SJSA1 (cell line): ENCODE measurements at places on chromosomes 2 and 18. TPM values are rescaled to one million over a fixed set of nuclear protein-coding genes. Genes with fewer than 3 reads are reported as not detected.
A peak's percentile ranks its signal among the peaks of the same experiment; 100 is the strongest.

- DNase-seq = no peak
Measured at GRCh38 chr2:6917071-6917760, at the start of gene RNF144A. Gene RNF144A, plus strand, starts transcription at chr2:6917412. Its CDS starts 79,515 bp downstream, at chr2:6996927.

DNA sequence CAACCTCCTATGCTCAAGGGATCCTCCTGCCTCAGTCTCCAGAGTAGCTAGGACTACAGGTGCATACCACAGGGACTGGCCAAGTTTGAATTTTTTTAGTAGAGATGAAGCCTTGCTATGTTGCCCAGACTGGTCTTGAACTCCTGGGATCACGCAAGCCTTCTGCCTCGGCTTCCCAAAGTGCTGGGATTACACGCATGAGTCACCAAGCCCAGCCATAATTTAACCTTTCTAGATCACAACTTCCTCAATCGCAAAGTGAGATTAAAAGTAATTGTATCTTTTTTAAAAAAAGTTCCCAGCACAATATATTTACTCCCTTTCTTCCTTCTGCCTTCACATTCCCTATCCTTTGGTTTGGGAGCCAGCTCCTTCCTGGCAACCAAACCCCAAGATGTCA, 5.8 kb upstream of the PPP1CB start:
- DNase-seq = no peak

- DNase-seq = no peak
Measured at GRCh38 chr2:29433128-29433527, 317.9 kb downstream of the CLIP4 start.

DNA sequence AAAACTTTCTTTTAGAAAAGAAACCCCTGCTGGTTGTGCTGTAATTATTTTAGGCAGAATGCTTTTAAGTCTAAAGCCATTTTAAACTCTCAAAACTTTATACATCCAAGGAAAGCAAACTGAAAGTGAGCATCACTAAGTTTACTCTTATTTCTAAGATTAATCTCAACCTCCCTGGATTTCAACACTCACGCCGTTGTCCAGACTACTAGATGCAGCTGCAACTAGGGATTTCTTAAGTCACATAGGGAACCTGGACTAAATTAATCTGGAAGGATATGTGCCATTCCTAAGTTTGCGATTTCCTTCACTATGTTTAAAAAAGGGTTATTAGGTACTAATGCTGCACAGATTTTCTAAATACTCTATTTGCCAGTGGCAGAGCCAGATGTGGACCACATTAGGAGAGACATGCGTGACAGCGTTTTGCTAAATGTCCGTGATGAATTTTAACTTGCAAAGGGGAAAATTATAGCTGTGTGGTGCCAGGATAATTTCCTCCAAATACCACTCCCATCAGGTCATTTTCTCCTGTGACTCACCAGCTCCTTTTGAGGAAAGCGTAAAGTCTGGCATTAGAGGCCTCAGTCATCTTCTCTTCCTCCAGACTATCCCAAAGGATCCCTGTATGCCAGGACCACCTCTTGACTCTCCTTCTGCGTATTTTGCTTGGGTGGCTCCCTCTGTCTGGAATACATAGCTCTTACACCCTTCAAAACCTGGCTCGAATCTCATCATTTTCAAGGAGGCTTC, 143.7 kb downstream of the ATL2 start:
- DNase-seq = peak; percentile 75

DNA sequence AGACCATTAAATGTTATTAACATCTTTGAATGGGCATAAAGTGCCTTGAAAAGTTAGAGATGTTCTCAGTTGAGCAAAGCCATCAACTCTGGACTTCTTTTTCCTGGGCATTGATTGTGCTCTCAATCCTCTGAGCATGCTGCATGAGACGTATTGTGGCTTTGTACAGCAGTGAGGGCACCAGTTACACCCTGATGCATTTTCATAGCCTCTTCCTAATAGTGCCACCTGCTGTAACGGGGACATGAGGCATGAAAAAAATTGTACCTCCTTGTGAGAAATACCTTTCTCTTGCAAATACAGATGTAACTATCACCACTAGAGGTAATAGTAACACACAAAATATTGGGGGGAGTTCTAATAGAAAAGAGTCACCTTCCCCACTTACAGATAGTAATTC, 697.5 kb downstream of the TMEM182 start:
- DNase-seq = no peak

POTEC gene
- not detected in 2 replicates for total RNA-seq
